NCI-H524 (cell line): ENCODE measurements at places on chromosomes 4 and X.

- no peak for DNase-seq
These were observed 687.3 kb upstream of the ACTRT1 start for GRCh38 chrX:128739539-128739938.

DNA sequence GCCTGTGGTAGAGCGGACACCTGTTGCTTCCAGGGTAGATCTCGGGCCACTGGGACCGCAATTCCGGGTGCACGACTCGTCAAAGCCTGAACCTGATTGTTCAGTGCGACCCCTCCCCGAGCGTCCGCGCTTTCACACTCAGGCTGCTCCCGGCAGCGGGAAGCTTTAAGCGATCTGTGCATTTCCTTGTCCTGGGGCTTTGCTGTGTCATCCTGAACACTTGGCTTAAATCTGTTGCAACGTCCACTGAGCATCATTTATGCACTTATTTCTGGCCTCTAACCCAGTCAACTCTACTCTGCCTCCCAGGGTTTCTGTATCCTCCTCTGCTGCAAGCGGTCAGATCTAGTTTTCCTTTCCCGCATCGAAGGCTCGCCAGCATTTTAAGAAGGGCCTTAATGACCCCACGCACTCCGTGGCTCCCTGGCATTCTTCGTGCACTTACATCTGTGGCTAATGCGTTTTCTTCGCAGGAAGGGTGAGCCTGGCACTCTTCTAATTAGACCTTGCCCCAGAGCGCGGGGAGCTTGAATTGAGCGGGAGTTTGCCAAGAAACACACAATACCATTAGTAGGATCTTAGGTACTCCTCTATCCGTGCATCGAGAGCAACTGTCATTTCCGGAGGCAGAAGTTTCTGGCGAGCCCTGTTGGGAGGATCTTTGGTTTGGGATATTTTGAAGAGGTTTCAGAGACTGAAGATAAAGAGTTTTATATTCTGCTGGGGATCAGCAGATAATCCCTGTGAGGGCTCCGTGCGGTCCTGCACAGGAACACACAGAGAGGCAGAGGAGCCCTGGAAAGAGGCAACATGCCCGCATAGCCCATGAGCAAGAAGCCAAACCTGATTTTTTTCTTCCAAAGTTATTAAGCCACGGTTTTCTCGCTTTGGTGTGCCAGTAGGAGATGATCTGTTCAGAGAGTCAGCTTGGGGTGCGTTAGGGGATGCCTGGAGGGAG is 654 bp upstream of the DDIT4L start:
- peak; percentile 21 for DNase-seq

DNA sequence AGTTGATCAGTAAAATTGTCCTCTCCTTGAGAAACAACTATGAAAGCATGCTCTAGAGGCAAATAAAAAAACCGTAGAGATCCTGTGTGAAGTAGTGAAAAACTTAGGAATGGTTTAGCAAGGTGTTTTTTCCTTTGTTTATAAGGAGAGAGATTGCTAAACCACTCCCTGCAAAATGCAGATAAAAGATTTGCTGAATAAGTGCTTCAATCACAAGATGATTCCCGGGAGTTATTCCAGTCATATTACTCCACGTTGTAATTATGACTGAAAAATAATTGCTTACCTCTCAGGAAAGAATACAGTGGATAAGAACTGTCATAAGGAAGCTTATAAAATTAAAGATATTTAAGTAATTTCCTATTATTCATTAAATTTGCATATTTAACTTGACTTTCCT is 2.8 kb downstream of the GK start:
- DNase-seq = no peak

DNA sequence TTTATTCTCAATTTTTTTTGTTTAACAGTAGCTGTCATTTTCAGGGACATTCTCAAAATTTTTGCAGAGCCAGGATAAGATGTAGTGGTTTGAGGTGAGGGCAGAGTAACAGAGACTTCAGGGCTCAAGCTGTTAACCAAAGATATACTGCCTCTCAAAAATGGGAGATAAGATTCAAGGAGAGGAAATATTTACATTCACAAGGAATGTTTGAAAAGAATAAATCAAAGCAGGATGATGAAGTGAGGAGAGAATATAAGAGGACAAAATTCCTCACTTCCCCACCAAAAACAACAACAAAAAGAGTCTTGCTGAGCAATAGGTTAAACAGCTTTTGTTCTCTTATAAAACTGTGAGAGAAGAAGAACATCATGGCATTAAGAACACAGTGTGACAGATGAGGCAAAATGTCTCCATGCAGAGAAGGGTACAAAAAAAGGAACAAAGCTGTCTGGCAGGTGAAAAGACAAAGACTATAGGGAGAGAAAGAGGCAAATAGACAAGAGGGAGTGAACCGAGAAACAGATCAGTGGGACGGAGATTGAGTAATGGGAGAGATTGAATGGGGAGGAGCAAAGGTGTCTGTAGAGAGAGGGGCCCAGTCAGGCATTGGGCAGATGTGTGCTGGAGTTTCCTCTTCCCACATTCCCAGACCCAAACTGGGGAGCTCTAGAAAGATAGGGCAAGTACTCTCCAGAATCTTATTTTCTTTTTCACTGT is 106.1 kb upstream of the TMEM150C start:
- no peak for DNase-seq

- DNase-seq = peak; percentile 67
These were observed 82.9 kb downstream of the DKK2 start for GRCh38 chr4:106953036-106953705.

GRCh38 chr4:160386846-160387245 is 1284.0 kb downstream of the RAPGEF2 start:
- DNase-seq = no peak

- DNase-seq = no peak
These were observed 5.7 kb downstream of the RTL5 start for GRCh38 chrX:72126048-72126415.

DNA sequence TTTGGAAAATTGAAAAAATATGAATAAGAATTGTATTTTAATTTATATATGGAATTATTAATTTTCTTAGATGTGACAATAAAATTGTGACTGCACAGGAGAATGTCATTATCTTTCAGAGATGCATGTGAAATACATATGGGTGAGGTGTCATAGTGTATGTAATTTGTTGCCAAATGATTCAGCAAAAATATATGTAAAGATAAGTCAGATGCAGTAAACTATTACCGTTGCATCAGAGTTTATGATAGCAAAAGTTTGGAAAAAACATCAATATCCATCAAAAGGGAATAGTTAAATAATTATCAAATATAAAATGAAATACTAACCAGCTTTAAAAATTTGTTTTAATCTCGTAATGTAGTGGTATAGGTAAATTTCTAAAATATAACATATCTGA is 10.4 kb upstream of the SLC7A11 start:
- no peak for DNase-seq

- no peak for DNase-seq
These were observed 166.4 kb downstream of the PARM1 start for GRCh38 chr4:75099321-75099720.

DNA sequence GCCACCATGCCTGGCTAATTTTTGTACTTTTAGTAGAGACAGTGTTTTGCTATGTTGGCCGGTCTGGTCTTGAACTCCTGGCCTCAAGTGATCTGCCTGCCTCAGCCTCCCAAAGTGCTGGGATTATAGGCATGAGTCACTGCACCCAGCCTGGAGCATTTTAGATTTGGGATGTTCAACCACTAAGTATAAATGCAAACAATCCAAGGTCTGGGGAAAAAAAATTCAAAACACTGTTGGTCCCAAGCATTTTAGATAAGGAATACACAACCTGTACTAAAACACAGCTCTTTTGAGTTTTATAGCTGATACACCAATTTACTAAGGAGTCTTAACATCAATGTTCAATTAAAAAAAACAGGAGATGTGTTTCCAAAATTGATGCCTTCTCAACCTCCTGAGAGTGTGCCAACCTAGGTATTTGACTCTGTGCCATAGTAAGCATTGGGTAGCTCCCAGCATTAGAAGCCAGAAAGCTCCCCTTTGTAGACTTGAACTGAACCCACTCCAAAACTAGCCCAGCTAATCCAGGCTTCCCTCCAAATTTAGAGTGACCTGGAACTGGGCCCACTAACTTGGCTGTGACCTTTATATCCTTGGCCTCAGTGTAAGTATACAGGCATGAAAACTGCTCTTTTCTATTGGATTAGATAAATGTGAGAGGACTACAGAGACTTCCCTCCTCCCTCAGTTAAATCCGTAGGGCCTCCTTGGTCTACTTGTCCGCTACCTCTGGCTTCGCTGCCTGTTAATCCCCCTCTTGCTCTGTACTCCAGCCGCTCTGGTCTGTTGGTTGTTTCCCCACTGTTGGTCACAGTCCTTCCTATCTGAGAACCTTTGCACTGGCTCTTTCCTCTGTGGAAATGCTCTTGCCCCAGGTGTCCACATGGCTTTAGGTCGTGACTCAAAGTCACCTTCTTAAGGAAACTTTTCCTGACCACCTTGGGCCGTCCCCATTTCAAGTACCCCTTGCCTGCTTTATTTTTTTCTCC is 77.6 kb downstream of the CCKAR start:
- DNase-seq = no peak

DNA sequence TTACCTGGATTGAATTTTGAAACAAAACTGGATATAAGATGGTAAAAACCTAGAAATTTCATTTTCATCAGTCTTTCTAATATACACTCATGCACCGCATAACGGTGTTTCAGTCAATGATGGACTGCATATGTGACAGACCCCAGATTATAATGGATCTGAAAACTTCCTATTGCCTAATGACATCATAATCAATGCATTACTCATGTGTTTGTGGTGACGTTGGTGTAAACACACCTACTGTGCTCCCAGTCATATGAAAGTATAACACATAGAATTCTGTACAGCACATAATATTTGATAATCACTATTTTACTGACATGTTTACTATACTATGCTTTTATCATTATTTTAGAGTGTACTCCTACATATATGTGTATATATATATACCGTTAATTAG is 119.9 kb upstream of the AGA start:
- DNase-seq = no peak

DNA sequence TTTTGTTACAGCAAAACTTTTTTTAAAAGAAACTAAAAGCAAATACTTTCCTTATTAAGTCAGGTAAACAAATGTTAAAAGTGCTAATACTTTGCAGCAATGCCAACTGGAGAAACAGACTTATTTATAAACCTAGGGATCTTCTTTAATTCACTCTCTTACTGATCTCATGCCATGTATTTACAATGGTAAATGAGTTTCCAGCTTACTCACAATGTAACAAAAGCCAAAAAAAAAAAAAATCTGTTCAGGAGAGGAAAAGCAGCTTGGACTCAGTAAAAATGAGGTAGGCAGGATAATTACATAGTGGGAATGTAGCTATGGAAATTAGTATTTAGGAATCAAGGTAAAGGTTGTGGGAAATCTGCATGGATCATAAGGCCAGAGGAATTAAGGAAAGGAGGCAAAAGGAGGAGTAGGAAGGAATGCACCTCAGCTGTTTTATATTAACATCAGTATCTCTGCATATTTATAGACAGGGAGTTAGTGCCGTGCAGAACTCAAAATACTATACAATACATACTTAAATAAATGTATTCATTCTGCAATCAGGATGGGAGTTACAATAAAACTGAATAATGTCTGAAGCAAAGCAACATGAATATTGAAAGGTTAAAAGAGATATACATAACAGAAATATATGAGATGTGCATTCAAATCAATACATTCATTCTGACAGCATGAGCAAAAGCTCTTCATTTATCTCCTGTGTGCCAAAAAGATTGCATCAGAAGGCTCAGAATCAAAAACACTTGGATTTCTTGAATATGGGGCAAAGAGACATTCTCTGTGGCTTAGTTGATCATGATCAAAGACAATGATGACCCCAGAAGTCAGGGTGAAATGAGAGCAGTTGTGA is 57.9 kb upstream of the ETNPPL start:
- DNase-seq = no peak

DNA sequence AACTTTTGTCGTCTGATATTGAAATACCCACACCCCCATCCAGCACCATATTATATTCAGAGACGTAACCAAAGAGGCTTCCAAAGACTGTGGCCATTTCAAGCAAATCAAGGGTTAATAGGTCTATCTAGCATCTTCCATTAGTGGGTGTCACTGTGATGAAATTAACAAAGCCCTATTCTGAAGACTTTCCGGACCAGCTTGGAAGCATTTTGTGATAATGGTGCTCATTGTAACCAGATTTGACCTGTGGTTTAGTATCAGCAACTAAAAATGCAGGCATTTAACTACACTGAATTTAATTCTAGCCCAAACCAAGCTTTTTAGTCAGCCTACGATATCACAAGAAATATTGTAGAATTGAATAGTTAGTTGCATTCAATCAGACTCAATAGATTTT is 309.7 kb upstream of the TENM3 start:
- DNase-seq = no peak

DNA sequence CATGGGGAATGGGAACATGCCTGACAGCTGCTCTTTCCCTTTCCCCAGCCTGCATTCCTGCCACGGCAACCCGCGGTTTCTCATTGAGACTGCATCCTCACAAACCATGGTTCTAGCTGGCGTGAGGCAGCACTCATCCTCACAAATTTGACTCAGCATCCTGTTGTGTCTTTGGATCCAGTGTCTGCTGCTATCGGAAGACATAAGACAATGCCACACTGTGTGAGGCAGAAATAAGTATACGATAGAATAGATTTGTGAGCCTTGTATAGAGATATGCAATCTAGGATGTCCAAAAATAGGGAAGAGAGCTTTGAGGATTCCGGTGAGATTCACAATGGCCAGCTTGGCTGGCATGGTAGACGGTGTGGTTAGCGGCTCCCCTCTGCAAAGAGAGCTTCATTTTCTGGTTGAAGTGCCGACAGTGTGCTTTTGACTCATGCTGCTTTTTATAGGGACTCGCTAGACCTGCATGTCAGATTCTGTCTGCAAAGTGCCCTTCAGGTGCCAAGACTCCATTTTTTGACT is 161.3 kb upstream of the PSAPL1 start:
- no peak for DNase-seq

DNA sequence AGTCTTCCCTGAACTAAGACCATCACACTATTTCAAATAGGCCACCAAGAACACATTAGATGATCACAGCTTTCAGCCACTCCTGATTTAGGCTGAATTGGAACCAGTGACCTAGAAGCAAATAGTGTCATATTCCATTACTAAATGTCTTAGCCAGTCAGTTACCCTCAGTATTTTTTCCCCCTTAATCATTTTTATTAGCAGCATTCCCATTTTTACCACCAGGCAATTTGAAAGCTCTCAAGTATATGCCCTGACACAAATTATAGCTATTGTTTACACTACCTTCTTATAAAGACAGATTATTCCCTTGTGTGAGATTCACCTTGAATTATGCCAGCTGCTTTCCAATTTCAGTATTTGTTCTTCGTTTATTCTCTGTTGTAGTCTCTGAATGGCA is 1146.9 kb downstream of the PDHA2 start:
- DNase-seq = no peak

GRCh38 chr4:88858752-88859151 is 161.1 kb upstream of the NAP1L5 start:
- DNase-seq = no peak

- DNase-seq = no peak
These were observed 28.6 kb upstream of the ARHGAP24 start for GRCh38 chr4:85446141-85446861.

GRCh38 chrX:111123606-111124179 is 27.7 kb downstream of the PAK3 start:
- no peak for DNase-seq
